Ascending aorta (tissue), 2 donors: ENCODE measurements at places on chromosomes 2 and 18.

DNA sequence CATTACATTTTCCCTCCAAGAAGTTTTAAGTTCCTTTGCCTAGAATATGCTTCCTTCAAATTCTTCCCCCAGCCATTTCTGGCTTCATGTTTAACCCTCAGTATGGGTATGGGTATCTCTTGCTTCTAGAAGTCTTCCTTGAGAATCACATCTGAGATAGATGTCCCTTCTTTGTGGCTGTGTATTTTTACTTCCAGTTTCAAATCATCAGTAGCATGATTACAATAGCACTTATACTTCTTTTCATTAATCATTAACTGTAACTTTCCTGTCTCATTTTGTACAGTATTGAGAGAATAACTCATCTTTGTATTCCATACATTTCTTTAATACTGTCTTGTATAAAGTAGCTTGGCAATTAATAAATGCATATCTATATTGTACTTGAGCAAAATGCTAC is 17.3 kb upstream of the PDE1A start:
- DNase-seq: no peak

DNA sequence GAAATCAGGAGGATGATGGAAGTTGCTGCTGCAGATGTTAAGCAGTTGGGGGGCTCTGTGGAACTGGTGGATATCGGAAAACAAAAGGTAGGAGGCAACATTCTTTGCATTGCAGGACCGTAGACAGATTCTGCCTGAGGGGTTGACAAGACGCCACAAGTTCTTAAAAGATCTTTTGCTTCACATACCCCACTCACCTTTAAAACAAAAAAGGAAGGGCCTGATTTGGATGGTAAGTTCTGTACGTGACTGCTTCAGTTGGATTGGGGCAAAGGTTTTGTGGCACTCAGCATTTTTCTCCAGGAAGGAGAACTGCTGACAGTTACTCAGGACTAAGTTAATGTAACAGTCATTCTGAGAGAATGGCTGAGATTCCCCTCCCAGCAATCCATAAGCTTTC is 5.2 kb downstream of the CNDP2 start:
- DNase-seq: no peak

DNA sequence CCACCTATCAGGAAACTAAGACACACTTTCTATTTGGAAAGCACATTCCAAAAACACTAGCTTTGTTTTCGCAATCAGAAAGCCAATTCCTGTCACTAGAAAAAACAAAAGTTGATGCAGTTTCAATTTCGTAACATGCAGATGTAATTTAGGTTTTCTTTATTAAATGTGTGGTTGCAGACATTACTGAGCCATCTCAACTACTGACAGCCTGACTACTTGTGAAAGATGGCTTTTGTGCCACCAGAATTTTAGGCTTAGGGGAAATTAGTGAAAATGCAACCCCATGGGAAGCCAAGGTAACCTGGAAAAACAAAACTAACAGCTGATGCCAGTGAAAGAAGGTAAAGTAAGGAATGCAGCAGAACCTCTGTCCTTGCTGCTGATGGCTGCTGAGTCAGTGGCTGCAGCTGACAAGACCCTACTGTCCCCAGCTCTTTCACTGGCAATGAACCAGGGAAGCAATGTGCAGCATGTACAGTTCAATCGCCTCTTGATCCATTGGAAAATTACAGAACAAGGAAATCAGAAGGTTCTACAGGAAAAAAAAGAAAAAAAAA is 34.9 kb downstream of the FEZ2 start:
- no peak for DNase-seq

GRCh38 chr2:40783704-40784103 is 331.8 kb upstream of the SLC8A1 start:
- no peak for DNase-seq

DNA sequence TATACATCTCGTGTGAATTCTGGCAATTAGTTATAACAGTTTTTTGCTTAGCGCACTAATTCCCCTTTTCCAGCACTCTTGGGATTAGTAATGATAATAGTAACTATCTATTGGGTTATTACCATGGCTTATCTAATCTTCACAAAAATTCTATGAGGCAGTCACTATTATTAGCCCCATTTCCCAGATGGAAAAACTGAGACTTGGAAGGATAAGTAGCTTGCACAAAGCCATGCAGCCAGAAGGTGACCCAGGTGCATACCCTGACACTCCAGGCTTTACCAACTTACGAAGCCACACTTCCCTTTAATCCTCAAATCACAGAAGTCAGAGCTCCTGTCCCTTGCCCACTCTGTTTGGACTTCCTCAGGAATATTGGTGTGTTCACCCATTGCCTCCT is 156.8 kb downstream of the CYP26B1 start:
- DNase-seq: no peak

- DNase-seq: no peak
Measured at GRCh38 chr2:65070172-65070830, 14.1 kb downstream of the CEP68 start.

GRCh38 chr18:76720683-76721082 is 101.7 kb upstream of the ZNF236 start:
- DNase-seq: no peak

GRCh38 chr2:95375532-95376150 is 26.9 kb upstream of the FAHD2A start:
- DNase-seq: peak; percentile 34
